T-helper 2 cell (primary cell): ENCODE measurements at places on chromosomes 1 and 21.

- peak; percentile 62 for DNase-seq
Observed at GRCh38 chr1:86704972-86705664, 742 bp downstream of the SH3GLB1 start.

- no peak for DNase-seq
Observed at GRCh38 chr1:153741986-153742385, 14.1 kb downstream of the INTS3 start.

GRCh38 chr1:99680270-99680669 lies 34.4 kb downstream of the PALMD start:
- DNase-seq: no peak

DNA sequence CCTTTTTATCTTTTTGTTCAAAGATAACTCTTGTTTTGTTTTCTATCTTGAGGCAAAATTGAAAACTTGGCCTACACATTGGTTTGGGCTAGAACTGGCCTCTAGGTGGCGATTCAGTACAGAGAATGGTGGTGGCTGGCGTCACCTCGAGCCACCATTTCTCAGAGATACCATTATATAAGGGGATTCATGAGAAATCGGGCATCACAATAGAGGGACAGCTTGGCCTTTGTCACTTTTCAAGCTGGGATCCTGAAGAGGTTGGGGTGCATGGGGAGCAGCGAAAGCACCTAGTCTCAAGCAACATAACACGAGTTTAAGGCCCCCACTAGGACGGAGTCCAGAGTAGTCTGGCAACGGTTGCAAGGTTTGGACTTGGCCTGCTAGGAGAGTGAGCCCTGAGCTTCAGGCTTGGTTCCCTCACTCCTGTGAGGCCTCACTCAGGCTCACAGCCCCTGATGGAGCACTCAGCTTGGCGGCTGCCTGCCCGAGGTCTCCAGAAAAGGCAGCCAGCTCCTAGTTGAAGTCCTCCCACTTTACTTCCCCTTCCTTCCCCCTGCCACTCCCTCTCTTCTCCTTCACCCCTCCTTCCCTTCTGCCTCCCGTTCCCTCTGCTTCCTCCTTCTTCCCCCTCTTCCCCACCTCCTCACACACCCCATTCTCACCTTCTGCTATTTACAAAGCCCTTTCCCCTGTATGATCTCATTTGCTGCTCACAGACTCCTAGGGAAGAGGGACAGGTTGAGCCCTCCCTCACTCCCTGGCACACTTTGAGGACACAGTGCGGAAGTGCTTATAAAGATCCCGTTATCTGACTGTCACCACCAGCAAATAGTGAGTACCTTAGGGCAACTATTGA lies 67.8 kb downstream of the LRIG2 start:
- peak; percentile 24 for DNase-seq

DNA sequence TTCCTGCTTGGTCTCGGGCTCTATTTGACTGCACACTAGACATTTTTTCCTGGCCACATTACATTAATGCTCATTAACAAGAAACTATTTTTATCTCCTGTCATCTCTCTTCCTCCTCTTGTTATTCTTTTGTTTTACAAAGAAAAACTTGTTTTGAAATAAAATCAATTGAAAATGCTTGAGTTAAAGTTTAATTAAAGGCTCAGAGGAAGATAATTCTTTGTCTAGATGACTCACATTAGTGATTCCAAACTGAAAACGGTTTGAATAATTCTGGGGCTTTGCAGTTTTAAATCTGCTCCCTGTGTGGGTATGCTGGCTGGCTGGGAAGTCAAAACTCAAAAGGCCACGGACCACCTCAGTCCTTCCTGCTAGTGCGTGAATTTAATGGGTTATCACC lies 29.6 kb downstream of the RGS5 start:
- DNase-seq: no peak

- DNase-seq: no peak
Observed at GRCh38 chr1:206636671-206637070, 1.3 kb downstream of the DYRK3 start.

- no peak for DNase-seq
Observed at GRCh38 chr1:230303822-230304221, 122.3 kb downstream of the PGBD5 start.

- no peak for DNase-seq
Observed at GRCh38 chr1:115555446-115555845, 86.3 kb upstream of the VANGL1 start.

DNA sequence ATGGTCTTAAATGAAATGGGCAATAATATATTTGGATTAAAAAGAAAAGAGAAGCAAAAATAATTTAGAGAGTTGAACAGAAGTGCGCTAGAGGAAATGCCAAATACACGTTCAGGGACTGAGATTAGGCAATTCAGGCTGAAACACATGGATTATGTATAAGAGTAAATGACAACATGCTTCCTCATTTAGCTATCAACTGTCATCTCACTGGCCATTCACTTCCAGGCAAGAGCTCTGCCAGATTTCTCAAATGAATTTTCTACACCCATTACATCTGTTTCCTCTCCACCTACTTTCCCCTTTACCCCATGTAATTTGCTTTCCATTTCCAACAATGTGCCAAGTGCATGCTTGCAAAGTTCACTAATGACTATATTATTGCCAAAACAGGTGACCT lies 582.4 kb downstream of the LTN1 start:
- DNase-seq: no peak

- peak; percentile 31 for DNase-seq
Observed at GRCh38 chr1:229155472-229155871, 115.4 kb upstream of the RAB4A start.

DNA sequence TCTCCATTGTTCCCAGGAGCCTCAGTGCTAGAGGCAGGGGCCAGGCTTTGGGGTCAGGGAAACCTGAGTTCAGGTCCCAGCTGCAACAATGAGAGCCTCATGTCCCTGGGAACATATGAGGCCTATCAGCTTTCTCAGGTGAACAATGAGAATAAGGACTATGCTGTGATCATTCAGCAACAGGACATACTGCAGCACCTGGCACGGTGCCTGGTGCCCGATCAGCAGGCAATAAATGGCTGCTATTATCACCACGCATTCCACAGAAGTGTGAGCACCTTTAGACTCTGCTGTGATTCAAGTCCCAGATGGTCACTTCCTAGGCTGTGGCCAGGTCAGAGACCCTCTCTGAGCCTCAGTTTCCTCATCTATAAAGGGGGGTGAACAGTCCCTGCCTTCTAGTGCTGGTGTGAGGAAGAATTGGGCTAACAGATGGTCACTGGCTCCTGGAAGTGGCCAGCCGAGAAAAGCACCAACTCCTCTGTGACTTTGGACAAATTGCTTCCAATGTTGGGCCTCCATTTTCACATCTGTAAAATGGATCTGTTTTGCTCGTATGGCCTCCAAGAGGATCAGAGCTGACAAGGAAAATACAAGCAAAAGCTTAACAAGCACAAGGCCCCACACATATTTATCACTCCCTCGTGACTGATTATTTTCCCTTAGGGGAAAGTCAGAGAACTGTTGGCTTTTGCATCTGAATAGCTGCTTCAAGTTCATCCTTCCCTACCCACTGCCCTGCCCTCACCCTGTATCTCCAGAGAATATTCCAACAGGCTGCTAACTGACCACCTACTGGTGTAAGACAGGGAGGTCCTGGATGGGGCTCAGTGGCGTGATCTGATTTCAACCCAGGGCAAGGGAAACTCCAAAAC lies 1.1 kb downstream of the SLC5A9 start:
- no peak for DNase-seq

DNA sequence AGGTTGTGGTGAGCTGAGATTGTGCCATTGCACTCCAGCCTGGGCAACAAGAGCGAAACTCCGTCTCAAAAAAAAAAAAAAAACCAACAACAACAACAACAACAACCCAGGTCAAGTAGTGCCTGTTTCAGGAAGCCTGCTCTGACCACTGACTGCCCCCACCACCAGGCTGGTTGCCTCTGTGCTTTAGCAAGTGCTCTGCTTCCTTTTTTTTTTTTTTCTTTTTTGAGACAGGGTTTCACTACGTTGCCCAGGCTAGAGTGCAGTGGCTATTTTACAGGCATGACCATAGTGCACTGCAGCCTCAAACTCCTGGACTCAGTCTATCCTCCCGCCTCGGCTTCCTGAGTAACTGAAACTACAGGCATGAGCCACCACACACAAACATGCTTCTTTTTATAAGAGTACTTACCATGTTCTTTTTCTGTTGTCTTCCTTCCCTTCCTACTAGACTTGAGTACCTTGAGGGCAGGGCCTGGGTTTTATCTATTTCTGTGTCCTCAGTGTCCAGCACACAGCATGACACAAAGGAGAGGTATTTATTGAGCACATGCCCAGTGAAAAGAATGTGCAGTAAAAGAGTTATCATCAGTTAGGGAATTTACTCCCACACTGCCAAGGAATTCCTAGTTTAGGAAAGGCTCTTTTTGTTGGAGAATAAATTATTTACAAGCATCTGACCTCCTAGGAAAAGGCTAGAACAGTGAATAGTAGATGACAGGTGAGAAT lies 9.9 kb upstream of the COA7 start:
- no peak for DNase-seq

- no peak for DNase-seq
Observed at GRCh38 chr1:10730985-10731384, 65.5 kb downstream of the CASZ1 start.
